ENCODE measurements at places on chromosomes 6 and 20. TPM values are rescaled to one million over a fixed set of nuclear protein-coding genes. Genes with fewer than 3 reads are reported as not detected.

NR2E1 gene
- 0.07 TPM for total RNA-seq

SRF gene
- total RNA-seq = 17.6 TPM

LAMA4 gene
- 1.9 TPM for total RNA-seq

SPATS1 gene
- not detected for total RNA-seq

ERMARD gene
- 6.4 TPM for total RNA-seq

KCNG1 gene
- 52.5 TPM for total RNA-seq

TP53TG5 gene
- total RNA-seq = not detected

PTK6 gene
- 2.0 TPM for total RNA-seq

HLA-DOA gene
- total RNA-seq = 0.09 TPM

MCHR2 gene
- not detected for total RNA-seq

PSORS1C2 gene
- total RNA-seq = not detected

TAP1 gene
- 33.3 TPM for total RNA-seq

PBX2 gene
- 13.5 TPM for total RNA-seq

LZTS3 gene
- total RNA-seq = 6.7 TPM

C6orf118 gene
- 0.14 TPM for total RNA-seq

HIVEP2 gene
- 3.7 TPM for total RNA-seq

TFAP2D gene
- total RNA-seq = not detected

OPRM1 gene
- not detected for total RNA-seq

ACOT13 gene
- total RNA-seq = 19.3 TPM

HAO1 gene
- total RNA-seq = not detected

PBOV1 gene
- total RNA-seq = not detected

BTNL2 gene
- not detected for total RNA-seq

MEI4 gene
- total RNA-seq = not detected

ZBTB12 gene
- total RNA-seq = 3.9 TPM

LY6G6C gene
- total RNA-seq = not detected

HLA-G gene
- not detected for total RNA-seq

ZNF311 gene
- total RNA-seq = 0.16 TPM

EYA4 gene
- total RNA-seq = 7.5 TPM

CDC40 gene
- 10.7 TPM for total RNA-seq

LTB gene
- 0.32 TPM for total RNA-seq

PTPRK gene
- total RNA-seq = 13.5 TPM

LPA gene
- total RNA-seq = 0.21 TPM

CTCFL gene
- 0.04 TPM for total RNA-seq

RGS17 gene
- 7.3 TPM for total RNA-seq

PRDM13 gene
- 1.0 TPM for total RNA-seq

OXT gene
- total RNA-seq = not detected

PAK5 gene
- total RNA-seq = not detected

FAM217A gene
- not detected for total RNA-seq

C6orf163 gene
- 0.09 TPM for total RNA-seq

ULBP1 gene
- total RNA-seq = 0.76 TPM

MEP1A gene
- not detected for total RNA-seq

TRIM15 gene
- not detected for total RNA-seq

STMND1 gene
- total RNA-seq = not detected

IMPG1 gene
- not detected for total RNA-seq

ALDH5A1 gene
- total RNA-seq = 6.7 TPM

SYNDIG1 gene
- total RNA-seq = 1.4 TPM

PHACTR1 gene
- not detected for total RNA-seq

Measured in A549 treated with dexamethasone at 1 μM for 4 hours (cell line).